ENCODE measurements at places on chromosomes 6 and 20.
A peak's percentile ranks its signal among the peaks of the same experiment; 100 is the strongest.

DNA sequence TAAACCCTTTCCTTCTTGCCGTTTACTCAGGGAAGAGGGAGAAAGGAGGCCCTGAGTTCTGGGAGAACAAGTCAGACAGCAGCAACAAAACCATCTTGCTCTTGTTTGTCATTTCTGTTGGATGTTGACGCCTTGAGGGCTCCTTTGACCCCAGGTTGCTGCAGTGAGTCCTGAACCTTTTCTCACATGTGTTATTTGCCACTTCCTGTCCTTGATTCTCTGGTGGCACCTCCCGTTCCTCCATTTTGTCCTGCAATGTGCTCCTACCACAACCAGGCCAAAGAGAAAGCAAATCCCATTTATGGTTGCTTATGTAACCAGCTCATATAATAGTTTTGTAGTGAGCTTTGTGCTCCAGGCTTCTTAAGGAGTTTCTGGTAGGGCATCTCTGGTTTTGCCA lies 66.6 kb upstream of the ADGRF4 start:
- no peak for DNase-seq

DNA sequence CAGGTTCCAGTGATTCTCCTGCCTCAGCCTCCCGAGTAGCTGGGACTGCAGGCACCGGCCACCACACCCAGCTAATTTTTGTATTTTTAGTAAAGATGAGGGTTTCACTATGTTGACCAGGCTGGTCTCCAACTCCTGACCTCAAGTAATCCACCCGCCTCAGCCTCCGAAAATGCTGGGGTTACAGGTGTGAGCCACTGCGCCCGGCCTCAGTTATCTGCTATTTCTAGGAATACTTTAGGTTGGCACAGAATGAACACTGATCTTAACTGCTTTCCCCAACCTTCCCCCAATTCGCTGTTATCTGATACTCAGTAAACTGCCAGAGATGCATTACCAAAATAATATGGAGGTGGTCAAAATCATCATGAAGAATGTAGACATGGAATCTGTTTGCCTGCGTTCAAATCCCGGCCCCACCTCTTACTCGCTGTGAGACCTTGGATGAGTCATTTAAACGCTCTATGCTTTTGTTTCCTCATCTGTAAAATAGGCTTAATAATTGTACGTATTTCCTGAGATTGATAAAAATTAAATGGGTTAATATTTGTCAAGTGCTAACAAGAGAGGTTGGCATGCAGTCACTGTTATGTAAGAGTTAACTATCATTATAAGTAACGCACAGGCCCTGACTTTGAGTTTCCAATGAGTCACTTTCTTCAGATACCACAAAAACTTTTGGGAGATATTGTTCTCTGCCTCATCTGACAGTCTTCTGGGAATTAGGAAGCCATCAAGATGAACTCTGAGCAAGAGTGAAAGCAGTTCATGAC lies 44.5 kb upstream of the NCOA3 start:
- DNase-seq = no peak

DNA sequence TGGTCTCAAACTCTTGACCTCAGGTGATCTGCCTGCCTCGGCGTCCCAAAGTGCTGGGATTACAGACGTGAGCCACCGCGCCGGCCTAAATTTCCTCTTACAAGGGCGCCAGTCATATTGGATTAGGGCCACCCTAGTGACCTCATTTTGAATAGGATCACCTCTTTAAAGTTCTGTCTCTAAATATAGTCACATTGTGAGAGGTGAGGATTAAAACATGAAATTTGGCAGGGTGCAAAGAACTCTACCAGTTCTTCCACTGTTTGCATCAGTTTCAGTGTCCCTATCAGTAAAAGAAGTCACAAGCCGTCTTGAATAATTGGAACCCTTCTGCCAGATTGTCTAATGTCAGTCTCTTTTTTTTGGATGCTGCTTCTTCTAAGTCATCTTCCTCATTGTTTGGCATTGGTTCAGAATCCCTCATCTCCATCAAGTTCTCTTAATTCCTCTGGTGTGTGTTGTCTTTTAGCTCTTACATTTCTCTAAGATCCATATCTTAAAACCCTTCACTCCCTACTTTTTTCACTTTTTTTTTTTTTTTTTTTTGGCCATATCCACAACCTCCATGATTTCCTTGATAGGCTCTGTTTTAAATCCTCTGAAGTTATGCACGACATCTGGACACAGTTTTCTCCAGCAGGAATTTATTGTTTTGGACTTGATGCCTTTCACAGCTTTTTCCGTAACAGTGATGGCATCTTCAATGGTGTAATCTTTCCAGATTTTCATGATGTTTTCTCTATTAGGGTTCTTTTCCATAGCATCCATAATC lies 56.8 kb downstream of the NCOA3 start:
- DNase-seq = no peak

DNA sequence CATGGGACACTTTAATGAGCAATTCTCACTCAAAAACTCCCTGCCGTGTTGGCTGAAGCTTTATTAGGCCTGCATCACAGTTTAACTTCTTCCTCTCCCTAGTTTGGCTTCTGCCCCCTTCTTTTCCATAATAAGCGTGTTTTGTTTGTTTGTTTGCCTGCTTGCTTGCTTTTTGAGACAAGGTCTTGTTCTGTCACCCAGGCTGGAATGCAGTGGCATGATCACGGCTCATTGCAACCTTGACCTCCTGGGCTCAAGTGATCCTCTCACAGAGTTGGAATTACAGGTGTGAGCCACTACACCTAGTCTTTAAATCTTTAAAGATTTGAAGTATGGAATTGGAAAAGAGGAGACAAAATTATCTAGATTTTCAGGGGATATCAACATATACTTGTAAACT lies 25.4 kb upstream of the DNAAF9 start:
- no peak for DNase-seq

DNA sequence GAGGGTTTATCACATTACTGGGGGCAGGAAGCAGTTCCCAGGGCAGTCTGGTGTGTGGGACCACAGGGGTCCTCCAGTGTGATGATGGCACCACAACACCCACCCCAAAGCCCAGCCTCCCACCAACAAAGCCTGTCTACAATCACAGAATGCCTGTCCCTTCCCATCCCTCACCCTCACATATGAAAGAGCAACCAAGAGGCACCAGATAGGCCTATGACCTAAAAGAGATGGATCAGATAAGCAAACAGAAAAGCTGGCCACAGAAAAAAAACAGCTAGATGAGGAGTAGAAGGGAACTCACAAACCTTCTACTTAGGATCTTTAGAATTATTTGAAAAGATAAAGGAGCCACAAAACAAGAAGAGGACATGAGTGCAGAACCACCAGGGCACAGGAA lies 54.3 kb downstream of the SERAC1 start:
- no peak for DNase-seq

GRCh38 chr6:73941892-73942291 lies 245.9 kb downstream of the CD109 start:
- DNase-seq = no peak

- DNase-seq = no peak
Measured at GRCh38 chr6:157640746-157641451, 182.1 kb upstream of the SNX9 start.

DNA sequence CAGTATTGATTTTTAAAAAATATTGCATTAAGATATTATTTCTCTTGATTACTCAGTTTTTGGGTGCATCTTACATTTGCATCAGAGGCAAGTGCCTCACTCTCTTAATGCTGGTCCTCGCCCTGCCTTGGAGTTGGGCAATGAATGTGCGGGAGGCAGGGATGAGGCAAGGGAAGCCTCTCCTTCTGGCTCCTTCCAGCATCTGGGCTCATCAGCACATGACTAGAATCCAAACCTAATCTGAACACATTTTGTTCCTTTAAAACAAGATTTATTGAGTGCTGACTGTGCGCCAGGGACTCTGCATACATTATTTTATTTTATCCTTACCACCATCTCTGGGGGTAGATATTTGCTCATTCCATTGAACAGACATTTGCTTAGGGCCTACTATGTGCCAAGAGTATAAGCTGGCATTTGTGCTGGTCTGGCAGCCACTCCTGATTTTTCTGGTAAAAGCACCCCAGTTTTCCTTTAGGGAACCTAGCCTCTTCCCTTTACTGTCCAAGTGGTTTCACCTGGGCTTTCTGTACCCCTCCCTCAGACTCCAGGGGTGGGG lies 71.9 kb upstream of the ZNFX1 start:
- DNase-seq = no peak

DNA sequence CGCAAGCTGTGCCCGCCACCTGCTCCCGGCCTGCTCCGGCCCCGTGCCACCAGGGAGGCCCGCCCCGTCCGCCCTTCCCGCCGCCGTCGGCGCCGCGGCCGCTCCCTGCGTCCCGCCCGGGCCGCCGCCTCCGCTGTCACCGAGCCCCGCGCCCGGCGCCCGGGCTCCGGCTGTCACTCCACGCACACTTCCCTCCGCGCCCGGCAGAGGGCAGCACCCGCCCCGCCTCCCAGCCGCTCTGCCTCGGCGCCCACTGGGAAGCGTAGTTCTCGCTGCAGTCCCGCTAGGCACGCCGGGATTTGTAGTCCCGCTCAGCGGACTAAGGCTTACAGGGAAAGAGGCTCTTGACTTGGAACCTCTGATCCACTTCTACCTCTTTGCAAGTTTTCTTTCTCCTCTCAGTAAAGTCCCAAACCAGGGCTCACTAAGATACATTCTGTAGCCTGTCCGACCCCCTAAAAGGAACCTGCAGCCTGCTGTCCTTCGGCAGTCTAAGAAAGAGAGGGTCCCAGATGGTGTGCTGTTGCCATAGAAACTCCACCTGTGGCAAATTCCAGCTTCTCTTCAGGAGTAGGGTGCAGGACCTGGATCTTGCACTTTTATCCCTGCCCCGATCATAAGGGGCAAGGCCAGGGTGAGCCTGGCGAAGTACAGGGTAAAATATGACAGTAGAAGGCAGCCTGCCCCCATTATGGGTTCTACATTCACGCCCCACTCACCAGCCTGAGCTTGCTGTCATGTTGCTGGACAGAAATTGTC lies at the start of gene TFEB:
TFEB (minus strand) TSS at position 182 of the 759 bp plus-strand sequence. CDS start 44,395 bp downstream, outside the sequence.
- DNase-seq = peak; percentile 87

- DNase-seq = peak; percentile 48
Measured at GRCh38 chr20:33119725-33120720, 40.6 kb downstream of the BPIFB4 start.

- no peak for DNase-seq
Measured at GRCh38 chr6:142773859-142774648, 170.9 kb downstream of the HIVEP2 start.

- DNase-seq = no peak
Measured at GRCh38 chr6:13012977-13013680, 296.6 kb downstream of the PHACTR1 start.

GRCh38 chr20:54172532-54172855 lies 1.3 kb downstream of the CYP24A1 start:
- DNase-seq = no peak

GRCh38 chr6:142318714-142319113 lies 16.9 kb downstream of the ADGRG6 start:
- DNase-seq = no peak

DNA sequence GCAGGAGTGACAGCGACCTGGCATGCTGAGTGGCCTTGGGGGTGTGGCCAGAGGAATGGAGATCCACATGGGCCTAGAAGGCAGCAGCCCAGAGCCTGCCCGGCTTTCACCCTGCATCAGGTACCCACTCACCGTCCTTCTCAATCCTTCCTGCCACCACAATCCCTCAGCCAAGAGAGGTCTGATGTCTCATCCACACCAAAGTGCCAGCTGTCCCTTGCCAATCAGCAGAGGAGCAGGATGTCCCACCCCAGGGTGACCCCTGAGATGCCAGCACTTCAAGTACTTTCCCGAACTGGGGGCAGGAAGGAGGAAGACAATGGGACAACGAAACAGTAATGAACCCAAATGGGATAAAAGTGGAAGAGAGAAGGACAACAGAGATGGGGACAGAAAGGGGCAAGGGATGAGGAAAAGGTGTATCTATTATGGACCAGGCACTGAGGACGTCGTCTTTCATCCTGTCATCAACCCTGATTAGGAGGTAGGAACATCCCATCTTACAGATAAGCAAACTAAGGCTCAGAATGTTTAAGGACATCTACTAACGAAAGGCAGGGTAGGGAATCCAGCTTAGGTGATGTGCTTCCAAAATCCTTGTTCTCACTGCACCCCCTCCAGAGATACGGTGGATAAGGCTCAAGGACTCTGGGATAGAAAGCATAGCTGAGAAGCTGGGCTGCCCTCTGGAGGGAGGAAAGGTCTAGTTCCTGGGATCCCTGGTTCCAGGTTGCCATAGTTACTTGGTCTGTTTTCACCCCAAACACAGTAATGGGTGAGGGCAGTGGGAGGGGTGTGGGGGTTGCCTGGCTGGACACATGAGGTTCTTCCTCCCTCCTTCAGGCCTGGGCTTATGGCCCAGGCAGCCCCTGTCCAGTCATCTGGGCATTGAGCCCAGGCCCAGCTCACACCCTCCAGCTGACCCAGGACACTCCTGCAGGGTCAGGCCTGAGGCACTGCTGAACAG lies 4.5 kb upstream of the TNXB start:
- DNase-seq = no peak

DNA sequence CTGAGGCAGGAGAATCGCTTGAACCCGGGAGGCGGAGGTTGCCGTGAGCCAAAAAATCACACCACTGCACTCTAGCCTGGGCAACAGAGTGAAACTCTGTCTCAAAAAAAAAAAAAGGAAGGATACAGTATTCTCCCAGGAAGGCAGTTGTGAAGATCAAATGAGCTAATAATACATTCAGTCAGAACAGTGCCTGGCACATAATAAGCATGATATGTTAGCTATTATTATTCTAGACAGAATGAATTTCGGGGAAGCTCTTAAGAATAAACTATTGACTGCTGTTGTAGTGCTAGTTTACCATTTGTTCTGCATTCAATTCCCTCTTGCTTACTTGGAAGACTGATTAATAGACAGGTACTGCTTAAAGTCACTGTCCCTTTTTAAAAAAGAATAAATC lies 40.6 kb downstream of the NDUFAF5 start:
- no peak for DNase-seq

DNA sequence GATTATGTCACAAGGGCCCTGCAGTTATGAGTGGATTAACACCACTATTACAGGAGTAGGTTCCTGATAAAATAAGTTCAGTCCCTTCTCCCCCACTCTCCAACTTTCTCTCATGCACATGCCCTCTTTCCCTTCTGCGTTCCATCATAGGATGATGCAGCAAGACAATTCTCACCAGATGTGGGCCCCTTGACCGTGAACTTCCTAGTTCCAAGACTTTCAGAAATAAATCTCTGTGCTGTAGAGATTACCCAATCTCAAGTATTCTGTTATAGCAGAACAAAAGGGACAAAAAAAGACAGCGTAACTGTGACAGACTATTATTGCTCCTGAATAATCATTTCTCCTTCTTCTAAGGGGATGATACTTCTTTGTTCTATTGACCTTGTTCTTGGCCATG lies 33.8 kb upstream of the TMEM244 start:
- no peak for DNase-seq

GRCh38 chr6:111731456-111732195 lies 125.9 kb upstream of the TRAF3IP2 start:
- DNase-seq = no peak

- no peak for DNase-seq
Measured at GRCh38 chr6:140586426-140587061, 1212.1 kb upstream of the CITED2 start.

- DNase-seq = no peak
Measured at GRCh38 chr6:144581812-144582537, 296.8 kb downstream of the UTRN start.

DNA sequence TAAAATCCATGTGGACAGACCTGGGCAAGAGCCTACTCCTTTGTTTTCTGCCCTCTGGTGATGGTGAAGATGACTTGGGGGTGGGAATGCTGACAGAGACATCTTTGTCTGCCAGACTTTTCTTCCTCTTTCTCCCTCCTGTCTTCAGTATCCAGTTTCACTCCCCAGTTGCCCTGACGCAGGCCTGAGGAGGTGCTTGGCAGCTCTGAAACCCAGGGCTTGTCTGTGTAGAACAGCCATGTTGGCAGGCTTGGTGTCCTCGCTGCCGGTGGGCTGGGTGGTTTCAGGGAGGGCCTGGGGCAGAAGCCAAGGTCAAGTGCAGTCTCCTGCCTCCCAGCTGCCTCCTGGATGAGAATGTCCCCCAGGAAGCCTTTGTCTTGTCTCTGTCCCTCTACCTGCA lies 22.5 kb downstream of the CCDC167 start:
- peak; percentile 19 for DNase-seq

Data from RWPE2 (cell line).